EH (cell line): ENCODE measurements at places on chromosomes 7 and 10.

GRCh38 chr10:71075086-71075758 lies 137.1 kb upstream of the UNC5B start:
- no peak for DNase-seq

- DNase-seq: peak; percentile 74
These were observed 24.6 kb upstream of the RHBDD2 start for GRCh38 chr7:75854233-75854632.

GRCh38 chr10:114691442-114691941 lies 33.4 kb upstream of the ABLIM1 start:
- peak; percentile 75 for DNase-seq

DNA sequence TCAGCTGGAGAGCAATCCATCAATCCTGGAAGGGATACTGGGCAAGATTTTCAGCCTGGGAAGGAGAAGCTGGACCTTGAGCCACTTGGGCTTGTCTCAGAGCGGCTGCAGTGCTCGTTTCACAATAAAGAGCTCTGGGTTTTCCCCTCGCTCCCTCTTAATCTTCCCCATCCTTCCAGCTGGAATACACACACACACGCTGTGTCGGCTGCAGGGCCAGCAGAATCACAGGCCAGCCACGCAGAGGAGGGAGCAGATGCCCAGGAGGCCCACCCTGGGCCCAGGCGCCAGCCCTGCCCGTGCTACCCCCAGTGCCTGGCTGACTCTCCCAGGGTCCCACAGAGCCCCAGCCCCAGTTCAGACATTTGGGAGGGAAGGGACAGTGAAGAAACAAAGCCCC lies 255.1 kb downstream of the TNS3 start:
- DNase-seq: peak; percentile 44

DNA sequence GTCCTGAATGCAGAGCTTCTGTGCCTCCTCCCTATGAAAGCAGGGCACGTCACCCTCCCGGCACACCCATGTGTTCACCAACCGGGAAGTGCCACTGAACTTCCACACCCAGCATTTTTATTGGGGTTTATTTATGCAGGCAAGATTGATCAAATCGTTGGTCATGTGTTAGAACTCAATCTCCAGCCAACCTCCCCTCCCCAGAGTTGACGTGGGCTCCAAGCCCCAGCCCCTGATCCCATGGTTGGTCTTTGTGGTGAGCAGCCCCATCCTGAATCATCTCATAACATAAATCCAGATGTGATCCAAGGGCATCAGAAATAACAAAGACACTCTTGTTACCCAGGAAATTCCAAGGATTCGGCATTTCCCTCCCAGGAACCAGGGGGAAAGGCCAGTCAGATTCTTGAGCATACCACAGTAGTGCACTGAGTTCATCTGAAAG lies 151.2 kb downstream of the TPST1 start:
- DNase-seq: peak; percentile 66

GRCh38 chr10:124518366-124518765 lies 56.7 kb downstream of the LHPP start:
- no peak for DNase-seq

DNA sequence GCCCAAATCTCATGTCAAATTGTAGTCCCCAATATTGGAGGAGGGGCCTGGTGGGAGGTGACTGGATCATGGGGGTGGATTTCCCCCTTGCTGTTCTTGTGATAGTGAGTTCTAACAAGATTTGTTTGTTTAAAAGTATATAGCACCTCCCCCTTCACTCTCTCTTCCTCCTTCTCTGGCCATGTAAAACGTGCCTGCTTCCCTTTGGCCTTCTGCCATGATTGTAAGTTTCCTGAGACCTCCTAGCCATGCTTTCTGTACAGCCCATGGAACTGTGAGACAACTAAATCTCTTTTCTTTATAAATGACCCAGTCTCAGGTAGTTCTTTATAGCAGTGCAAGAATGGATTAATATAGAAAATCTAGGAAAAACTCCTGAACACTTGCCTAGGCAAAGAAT lies 202.1 kb upstream of the SLC26A5 start:
- no peak for DNase-seq

GRCh38 chr7:157300369-157300825 lies 36.4 kb upstream of the DNAJB6 start:
- no peak for DNase-seq

DNA sequence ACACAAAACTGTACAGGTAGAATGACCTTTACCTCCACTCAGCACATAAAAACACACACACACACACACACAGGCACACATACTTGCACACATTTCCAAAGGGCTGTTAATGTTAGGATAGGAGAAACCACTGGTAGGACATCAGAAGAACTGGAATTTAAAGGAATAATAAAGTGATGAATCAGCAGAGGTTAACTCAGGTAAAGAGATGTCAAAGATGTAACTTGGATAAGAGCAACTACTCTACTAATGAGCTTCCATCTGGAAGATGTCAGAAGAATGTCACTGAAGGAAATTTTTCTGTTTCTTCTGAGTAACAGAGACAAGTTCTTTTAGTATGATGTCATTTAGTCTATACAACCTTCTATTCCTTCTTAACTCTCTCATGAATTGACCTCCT lies 26.4 kb upstream of the GPR37 start:
- DNase-seq: no peak

GRCh38 chr7:155337946-155338631 lies 40.4 kb downstream of the INSIG1 start:
- no peak for DNase-seq

- peak; percentile 77 for DNase-seq
These were observed 65.3 kb downstream of the PDIA4 start for GRCh38 chr7:148962823-148963582.

DNA sequence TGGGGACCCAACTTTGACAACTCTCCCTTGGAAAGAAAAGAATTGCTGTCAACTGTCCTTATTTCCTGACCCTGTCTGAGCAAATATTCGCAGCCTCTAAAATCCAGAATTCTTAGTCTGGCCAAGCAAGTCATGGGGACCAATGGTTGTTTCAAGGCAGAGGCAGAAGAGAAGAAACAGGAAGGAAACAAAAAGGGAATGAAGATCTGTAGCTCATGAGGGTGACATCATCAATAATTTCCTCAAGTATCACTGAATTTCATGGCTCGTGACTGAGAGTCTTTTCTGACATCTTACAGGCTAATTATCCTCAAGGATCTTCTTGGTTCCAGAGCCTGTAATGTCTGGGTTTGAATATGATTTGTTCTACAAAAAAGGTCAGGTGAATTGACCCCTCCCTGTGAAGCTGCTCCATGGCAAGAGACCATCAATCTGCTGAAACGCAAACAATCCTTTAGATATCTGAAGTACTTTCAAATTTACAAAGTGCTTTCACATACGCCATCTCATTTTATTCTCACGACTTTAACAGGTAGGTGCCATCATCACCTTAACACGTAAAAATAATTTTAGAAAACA lies 5.8 kb downstream of the CDK6 start:
- peak; percentile 31 for DNase-seq

GRCh38 chr7:108497082-108497725 lies 28.7 kb downstream of the PNPLA8 start:
- peak; percentile 58 for DNase-seq

- DNase-seq: peak; percentile 25
These were observed 10.6 kb downstream of the RPA3 start for GRCh38 chr7:7707806-7708205.

DNA sequence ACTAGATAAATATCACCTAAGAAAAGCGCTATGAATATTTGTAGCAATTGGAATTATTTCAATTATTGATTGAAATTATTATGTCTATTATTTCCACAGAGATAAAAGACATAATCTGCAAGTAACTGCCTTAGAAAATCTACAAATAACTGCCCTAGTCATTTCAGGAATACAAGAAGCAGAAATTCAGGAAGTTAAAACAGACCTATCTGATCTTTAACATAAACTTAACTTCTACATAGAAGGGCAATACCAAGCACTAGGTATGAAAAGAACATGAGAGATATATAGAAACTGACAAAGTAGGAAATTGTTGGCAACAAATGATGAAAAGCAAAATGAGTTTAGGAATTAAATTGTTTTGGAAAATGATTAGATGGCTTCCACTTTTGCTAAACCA lies 31.8 kb upstream of the AKR1B10 start:
- no peak for DNase-seq

- no peak for DNase-seq
These were observed 266.7 kb downstream of the RNLS start for GRCh38 chr10:88316292-88316861.

DNA sequence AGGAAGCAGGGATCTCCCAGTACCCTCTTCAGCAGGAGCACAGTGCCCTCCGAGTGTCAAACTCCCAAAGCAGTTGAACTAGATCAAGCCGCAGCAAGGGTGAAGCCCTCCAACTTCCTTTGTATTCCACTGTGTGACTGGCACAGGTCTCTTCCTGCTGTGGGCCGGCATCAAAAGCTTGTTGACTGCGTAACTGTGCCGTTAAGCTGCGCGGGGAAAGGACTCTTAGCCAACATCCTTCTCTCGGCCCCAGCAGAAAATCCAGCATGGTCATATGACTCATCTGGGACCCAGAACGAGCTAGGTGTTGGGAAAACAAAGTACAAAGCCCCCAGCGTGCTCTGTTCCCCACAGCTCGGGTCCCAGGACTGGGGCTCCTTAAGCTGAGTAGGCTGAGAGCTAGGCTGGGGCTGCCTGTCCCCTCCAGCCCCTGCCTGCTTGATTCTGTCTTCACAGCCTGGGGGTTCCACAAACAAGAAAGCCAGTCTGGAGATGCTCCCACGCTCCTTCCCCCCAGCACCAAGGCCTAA lies 52.2 kb downstream of the COL17A1 start:
- no peak for DNase-seq

DNA sequence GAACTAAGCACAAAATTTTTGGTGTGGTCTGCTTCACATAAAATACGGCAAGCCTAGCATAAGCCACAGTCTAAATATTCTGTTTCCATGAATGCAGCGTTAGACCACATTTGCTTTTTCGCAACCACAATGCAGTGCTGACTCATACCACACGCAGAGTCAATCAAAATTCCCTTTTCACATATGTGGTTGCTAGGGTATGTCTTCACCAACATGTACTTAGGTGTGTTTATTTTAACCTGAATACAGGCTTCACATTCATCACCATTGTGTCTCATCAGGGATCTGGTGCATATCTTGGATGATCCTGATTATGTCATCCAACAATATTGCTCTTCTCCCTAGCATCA lies 90.8 kb downstream of the CHN2 start:
- DNase-seq: peak; percentile 58

DNA sequence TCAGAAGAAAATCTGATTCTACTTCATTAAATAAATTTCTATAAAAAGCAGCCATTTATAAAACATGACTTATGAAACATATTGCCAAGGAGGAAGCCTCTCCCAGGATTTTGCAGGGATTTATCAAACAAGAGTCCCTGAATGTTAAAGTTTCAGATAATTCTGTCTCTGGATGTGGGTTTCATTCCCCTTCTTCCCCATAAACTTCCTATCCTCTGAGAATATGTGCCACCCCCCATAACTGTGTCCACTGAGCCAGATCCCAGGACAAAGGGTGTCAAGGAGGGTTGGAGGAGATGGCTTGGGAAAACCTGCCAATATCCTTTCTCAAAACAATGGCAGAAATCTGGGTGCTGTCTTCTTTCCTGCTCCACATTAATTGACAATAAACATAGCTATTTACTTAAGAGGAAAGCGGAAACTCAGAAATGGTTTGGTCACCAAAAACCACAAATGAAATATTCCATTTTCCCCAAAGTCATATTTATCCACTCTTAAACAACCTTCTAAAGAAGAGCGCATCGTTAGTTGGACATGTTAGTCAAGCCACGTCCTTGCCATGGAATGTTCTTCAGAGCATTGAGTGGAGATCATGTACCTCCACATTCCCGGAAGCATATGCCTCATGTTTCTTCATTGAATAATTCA lies 54.3 kb upstream of the AKR1E2 start:
- peak; percentile 93 for DNase-seq

DNA sequence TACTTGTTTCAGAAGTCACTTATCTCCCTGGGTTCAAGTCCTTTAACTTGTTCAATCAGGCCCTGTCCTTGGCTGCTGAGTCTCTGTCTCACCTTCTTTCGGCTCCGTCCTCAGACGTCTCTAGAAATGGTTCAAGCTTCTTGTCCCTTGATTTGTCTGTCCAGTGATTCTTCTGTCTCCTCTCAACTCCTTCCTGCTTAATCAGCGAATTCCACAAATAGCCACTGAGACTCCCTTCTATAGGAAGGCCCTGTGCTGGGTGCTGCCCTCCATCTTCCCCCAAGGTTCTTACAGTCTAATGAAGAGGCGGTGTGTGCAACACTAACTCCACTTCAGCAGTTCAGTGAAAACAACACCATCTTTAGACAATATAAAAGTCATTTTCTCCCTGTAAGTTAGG lies 12.7 kb downstream of the FAM241B start:
- no peak for DNase-seq

- DNase-seq: no peak
These were observed 56.0 kb upstream of the TNKS2 start for GRCh38 chr10:91742229-91742628.

DNA sequence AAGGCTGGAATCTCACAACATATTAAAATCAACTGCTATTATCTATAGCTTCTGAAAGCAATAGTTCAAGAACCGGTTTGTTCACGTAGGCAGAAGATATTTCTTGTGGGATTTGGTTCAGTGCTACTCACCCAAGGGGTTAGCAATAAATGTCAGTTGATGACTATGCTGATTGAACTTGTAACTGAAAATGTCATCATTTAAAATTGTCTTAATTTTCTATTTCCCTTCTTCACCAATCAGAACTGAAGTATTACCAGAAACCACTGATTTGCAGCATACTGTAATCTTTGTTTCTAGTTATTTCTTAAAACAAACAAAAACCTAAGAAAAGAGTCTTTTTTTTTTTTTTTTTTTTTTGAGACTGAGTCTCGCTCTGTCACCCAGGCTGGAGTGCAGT lies 46.1 kb downstream of the CPEB3 start:
- DNase-seq: no peak
